ENCODE measurements at places on chromosomes 2 and 18. TPM values are rescaled to one million over a fixed set of nuclear protein-coding genes. Genes with fewer than 3 reads are reported as not detected.

ATIC gene
- 49.6 TPM for total RNA-seq

EMX1 gene
- not detected for total RNA-seq

KLHL14 gene
- total RNA-seq = not detected

VAMP8 gene
- 103 TPM for total RNA-seq

CHMP1B gene
- total RNA-seq = 36.4 TPM

NEB gene
- 3.5 TPM for total RNA-seq

HOXD13 gene
- not detected for total RNA-seq

GAREM1 gene
- total RNA-seq = 12.2 TPM

SGPP2 gene
- total RNA-seq = 11.1 TPM

COL3A1 gene
- total RNA-seq = 96.9 TPM

SCN2A gene
- not detected for total RNA-seq

WBP1 gene
- 37.9 TPM for total RNA-seq

RTKN gene
- total RNA-seq = 16.6 TPM

RRM2 gene
- total RNA-seq = 1.4 TPM

GEN1 gene
- 2.9 TPM for total RNA-seq

SULT1C2 gene
- 0.25 TPM for total RNA-seq

PSTPIP2 gene
- total RNA-seq = 5.1 TPM

GCG gene
- not detected for total RNA-seq

YWHAQ gene
- total RNA-seq = 246 TPM

CFC1 gene
- total RNA-seq = not detected

LBX2 gene
- total RNA-seq = 0.17 TPM

PLB1 gene
- total RNA-seq = 0.73 TPM

ABCG5 gene
- not detected for total RNA-seq

IL36RN gene
- not detected for total RNA-seq

LRP1B gene
- total RNA-seq = not detected

Measured in heart left ventricle (tissue), 16 donors.